ENCODE measurements at places on chromosomes 6 and 20.

- DNase-seq: no peak
Measured at GRCh38 chr6:124792386-124792785, 169.9 kb upstream of the RNF217 start.

DNA sequence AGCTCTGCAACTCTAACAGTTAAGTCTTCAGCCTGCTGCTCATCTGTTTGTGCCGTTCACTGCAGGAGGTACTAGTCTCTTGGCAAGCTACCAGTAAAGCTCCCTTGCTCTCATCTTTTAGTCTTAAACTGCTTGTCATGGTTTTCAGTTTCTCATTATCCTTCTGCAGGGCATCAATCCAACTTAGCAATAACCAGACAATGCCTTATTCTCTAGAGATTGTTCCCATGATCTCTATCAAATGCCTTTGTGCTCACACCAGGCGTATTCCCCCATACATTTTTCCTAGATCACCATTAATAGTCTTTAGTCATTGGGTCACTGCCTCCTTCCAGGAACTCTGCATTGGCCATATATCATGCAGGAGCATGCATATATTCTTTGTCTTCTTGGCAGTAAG lies 171.3 kb downstream of the GRM1 start:
- no peak for DNase-seq

- DNase-seq: no peak
Measured at GRCh38 chr20:4167261-4168021, 152.1 kb upstream of the RNF24 start.

GRCh38 chr6:24882835-24883555 lies 52.8 kb downstream of the RIPOR2 start:
- DNase-seq: no peak

DNA sequence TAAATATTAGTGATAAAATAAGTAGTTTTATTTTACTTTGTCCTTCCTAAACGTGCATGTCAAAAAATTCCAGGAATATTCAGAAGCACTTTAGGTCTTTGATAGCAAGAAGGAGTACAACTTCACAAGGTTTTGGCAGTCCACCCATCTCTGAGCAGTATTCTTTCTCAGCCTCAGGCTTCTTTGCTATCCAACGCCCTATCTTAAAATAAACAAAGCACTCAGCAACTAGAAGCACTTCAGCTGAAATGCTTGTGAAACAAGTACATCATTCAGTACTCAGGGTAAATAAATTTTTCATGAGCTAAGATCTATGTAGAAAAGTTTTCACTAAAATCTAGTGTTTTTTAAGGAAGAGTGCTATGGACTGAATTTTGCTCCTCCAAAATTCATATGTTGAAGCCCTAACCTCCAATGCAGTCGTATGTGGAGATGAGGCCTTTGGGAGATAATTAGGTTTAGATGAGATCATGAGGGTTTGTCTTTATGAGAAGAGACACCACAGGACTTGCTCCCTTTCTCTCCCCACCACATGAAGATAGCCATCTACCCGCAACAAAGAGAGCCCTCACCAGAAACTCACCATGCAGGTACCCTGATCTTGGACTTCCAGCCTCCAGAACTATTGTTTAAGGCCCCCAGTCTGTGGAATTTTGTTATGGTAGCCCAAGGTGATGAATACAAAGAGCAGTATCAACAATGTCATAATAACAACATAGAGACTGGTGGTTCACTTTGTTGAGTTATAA lies 539.1 kb downstream of the TFAP2A start:
- no peak for DNase-seq

DNA sequence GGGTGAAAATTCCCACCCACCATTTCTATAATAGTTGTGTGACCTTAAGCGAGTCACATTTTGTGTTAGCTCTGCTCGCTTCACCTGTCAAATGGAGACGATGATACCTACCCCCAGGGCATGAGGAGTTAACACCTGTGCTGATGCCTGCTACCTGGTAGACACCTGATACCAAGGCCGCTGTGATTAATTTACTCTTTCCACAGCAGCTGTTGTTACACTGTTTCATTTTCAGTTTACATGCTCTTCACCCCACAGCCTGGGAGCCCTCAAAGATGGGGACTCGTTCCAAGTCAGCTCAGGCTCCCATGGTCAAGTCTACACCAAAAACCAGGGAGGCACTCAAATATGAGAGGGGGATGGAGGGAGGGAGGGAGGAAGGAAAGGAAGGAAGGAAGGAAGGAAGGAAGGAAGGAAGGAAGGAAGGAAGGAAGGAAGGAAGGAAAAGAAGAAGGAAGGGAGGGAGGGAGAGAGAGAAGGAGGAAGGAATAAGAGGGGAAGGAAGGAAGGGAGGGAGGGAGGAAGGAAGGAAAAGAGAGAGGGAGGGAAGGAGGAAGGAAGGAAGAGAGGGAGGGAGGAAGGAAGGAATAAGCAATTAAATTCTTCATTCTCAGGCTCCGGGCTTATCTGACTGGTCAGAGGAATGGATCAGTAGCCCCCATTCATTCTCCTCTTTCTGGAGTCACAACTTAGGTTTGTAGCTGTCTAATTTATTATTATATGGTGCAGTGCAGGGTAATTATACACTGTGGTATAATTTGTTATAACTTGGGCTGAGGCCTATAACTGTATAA lies 40.9 kb downstream of the PDYN start:
- no peak for DNase-seq

DNA sequence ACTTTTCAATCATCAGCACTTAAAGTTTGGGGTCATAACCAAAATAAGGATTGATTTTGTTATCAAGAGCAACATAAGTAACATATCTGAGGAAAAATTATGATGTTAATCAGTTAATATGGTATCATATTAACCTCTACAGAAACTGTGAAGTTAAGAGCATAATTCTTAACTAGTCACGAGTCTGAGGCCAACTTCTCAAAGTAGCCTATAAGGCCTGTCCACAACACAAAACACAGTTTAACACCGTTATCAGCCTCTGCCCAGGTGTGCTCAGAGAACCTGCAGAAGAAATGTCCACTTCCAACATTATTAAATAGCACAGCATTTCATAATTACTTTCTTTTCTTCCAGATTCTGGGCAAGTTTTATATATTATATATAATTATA lies 1.1 kb downstream of the STX7 start:
- DNase-seq: no peak

- DNase-seq: no peak
Measured at GRCh38 chr20:59628171-59628570, 23.8 kb downstream of the PHACTR3 start.

GRCh38 chr6:159973951-159974350 lies 5.1 kb downstream of the IGF2R start:
- no peak for DNase-seq

DNA sequence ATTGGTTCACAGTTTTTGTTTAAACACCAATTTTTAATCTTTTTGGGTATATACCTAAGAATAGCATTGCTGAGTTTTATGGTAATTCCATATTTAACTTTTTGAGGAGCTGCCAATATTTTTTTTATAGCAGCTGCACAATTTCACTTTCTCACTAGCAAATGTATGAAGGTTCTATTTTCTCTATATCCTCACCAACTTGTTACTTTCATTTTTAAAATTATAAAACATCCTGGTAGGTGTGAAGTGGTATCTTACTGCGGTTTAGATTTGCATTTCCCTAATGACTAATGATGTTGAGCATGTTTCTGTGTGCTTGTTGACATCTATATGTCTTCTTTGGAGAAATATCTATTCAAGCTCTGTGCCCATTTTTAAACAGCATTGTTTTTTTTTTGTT lies 452.1 kb downstream of the GRIK2 start:
- DNase-seq: no peak

GRCh38 chr6:156869980-156870398 lies 92.8 kb downstream of the ARID1B start:
- no peak for DNase-seq

DNA sequence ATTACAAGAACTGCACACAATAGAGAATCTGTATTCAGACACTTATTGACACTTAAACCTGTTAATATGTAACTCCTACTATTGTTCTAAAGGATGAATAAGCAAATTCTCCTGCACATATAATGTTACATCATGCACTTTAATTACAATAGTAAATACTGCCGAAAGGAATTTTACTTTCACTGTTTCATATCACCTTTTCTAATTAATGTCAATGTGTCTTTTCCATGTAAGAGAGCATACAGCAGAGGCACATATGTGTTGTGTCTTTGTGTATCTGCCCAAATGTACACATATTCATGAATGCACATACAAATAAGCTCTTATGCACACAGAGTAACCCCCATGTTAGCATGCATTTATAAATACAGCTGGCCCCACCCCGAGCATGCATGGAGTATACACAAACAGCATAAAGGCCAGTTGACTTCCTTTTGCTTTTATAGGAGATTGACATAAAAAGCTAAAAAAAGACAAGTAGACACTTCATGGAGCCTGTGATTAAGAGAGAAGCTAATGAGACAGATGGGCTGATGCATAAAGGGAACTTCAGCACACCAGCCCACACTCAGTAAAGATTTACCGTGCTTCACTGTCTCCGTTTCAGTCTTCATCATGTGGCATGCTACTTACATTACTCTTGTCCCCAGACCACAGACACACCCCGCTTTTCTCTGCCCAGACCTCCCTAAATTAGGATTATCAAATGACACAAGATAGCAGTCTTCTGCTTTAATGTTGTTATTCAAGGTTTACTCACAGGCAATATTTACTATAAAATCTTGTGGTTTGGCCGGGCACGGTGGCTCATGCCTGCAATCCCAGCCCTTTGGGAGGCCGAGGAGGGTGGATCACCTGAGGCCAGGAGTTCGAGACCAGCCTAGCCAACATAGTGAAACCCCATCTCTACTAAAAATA lies 184.6 kb downstream of the ATXN1 start:
- DNase-seq: no peak

DNA sequence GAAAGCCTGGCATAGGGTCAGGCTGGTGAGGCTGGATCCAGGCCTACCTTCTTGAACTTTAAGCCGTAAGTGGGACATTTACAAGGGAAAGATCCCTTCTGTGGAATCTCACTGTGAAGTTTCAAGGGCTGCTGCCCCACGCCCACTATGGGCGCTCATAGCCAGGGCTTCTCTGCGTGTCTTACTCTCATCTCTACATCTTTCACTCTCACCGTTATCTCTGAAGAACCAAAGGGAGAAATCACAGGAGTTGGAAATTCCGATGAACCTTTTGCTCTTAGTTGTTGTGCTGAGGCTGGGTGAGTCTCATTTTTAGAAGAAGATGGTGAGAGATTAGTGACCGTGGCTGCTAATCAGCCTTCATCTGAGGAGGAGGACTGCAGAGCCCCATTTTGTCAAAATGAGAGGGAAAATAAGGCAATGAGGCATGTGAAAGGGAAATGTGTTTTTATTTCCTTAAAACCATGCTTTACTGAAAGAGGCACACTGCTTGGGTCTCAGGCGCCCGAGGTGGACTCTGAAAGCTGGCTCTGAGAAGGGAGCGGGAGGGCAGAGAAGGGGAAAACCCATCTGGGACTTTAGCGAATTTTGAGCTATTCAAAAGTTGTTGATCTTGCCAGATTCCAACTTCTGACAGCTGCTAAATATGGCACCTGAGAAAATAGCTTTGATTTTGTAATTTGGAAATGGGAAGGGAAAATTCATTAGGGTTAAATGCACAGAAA lies 301.5 kb downstream of the CLIC5 start:
- DNase-seq: no peak

All from activated gamma-delta T cell (primary cell).